ENCODE measurements at places on chromosomes 2 and 18.

DNA sequence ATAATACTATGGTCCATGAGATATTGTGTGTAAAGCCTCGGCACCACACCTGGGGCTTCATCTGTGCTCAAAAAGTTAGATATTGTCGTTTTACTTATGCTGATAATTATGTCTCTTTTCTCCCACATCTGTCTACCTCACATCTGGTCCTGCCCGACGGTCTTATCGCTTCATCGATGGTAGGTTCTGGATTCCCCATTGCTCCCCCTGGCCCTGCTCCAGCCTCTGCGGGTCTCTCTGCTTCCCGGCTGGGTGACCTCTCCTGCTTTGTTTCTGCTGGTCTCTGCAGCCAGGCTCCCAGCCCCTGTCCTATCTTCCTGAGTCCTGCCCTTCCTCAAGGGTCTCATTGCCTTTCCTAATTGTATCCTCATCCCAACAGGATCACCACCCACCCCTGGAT lies 294.2 kb downstream of the NDUFA10 start:
- no peak for DNase-seq

DNA sequence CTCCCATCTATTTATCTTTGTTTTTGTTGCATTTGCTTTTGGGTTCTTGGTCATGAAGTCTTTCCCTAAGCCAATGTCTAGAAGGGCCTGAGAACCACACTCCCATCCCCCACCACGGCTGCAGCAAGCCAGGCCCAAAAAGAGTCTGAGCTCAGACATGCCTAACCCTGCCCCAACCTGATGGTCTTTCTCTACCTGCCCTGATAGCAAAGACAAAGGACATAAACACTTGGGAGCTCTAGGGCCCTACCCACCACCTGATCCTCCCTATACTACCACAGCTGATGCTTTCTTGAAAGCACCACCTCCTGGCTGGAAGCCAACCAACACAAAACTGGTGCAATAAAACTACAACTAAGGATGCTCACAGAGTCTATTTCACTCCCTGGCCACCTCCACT lies 233.4 kb downstream of the WDR7 start:
- no peak for DNase-seq

DNA sequence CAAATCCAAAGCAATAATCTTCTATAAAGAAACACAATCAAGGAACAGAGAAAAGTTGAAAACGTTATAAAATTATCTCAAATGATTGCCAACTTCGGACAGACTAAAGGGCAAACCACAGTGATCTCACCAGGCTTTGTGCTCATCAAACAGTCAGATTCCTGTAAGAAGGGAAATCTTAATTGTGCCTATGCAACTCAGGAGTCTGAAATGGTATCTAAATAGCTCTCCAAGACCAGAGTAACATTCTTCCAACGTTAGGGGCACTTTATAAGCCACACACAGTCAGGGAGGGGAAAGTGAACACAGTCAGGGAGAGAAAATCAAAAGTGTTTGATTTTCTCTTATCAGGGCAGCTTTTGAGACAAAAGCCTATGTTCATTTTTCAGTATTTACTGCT lies 29.4 kb downstream of the PLEKHM3 start:
- DNase-seq, result no peak

DNA sequence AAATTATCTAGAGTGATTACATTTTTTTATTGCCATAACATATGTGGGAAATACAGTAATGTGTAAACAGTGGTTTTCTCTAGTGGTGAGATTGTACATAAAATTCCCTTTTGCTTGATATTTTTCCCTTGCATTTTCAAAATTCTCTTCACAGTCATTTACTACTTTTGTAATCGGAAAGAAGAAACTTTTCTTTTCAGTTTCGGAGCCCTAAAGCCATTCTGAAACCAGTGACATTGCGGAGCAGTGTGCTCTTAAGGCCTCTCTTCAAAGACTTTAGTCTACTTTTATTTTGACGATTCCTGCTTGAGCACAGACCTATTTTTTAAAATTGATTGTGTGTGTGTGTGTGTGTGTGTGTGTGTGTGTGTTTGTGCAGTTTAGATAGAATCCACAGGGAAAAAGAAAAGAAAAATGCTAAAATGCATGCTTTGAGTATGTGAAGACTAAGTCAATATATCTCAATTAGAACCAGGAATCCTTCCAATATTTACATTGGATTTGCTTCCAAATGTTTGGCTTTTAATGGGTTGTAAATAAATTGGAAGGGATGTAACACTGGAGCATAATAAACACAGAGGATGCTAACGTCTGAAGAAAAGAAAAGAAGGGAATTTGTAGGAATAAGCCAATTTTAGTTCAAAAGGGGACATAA lies 357.4 kb downstream of the RND3 start:
- no peak for DNase-seq

DNA sequence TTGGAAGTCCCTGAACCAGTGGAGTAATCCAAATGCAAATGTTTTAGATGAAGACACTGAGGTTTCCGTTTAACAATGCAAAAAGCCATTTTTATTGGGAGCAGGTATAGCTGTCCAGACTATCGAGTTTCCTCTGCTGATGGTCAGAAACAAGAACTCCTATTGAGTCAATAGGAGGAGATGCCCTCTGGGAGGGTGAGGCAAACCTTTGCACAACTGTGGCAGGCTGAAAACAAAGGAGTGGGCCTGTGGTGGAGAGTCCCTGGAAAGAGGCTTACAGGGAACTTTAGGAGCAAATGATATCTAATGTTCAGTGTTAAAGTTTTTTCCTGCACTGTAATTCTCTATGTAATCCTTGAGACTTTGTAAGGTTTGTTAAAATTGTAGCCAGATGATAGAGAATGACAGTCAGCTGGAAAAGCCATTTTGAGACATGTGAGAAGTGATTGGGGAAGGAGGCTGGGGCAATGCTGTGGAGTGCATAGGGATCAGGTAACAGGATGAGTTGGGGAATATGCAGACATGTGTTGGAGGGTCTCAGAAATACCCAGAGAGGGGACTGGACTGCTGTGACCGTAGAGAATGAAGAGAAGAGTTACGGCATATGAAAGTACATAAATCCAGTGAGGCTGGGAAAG lies 15.1 kb upstream of the EML4 start:
- DNase-seq, result no peak

DNA sequence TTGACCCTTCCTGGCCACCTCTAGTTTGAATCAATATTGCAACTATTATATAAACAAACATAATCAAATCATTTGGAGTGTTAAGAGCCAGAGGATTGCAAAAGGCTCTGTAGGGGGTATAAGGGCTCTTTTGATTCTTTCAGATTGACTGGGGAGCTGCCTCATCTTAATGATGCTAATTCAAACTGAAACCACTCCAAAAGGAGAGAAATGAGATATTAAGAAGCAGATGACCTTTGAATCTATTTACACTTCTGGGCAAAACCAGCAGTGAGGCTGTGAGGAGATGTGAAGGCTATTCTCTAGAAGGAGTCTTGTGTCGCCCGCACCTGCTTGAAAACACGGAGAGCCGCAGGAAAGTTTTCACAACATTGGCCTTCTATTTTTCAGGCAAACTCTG lies 311.2 kb upstream of the CRIM1 start:
- DNase-seq, result peak; percentile 92

- DNase-seq, result no peak
Observed at GRCh38 chr18:38867680-38868079, 1302.1 kb upstream of the CELF4 start.

DNA sequence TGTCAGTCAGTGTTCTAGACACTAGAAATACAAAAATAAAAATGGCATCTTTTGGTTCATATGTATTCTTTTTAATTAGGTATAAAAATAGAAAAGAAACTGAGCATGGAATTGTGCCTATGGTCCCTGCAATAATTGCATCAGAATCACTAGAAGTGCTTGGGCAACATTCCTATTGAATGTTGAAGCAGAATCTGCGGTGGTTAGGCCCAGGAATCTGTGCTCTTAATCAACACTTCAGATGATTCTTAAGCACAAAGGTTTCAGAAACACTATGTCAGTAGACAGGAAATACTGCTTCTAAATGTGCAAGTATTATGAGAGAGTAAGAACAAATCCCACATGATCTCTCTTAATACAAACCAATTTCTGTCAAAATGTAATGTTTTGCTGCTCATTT lies 20.3 kb upstream of the RBBP8 start:
- DNase-seq, result no peak

GRCh38 chr2:43950383-43951008 lies 45.3 kb downstream of the LRPPRC start:
- no peak for DNase-seq

DNA sequence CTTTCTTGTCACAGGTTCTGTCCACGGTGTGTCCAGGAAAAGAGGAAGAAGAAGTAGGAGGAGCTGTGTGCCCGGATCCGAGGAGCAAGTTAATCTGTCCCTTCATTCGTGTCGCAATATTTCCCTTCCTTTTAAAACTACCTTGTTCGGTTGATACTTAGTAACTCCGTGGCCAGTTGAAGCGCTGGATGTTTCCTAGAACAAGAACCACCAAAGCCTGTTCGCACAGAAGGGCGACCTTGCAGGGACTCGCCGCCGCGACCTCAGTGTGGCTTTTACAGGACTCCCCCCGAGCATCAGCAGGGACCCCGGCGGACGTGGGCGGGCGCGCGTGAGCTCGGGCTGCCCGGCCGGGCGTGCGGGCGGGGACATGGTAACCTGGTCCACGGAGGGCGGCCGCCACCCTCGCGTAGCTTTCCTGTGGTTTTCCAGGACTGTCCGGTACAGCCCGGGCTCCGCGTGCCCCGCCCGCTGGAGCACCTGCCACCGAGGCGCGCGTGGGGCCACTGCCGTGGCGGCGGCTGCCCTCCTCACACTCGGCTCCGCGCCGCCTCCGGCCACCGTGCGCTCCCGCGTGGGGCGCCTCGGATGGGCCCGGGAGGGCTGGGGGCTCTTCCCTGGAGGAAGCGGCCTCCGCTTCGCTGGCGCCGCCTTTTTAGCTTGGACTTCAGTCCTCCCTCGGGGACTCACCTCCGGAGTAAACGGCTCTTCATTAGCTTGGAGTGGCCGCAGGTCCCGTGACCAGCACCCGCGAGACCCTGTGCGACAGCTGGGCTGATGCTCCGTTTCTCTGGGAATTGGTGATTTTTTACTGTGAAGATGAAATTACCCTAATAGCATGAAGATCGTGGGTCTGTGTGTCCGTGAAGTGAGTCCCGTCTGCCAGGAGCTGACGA lies 9.2 kb upstream of the D2HGDH start:
- no peak for DNase-seq

- peak; percentile 21 for DNase-seq
Observed at GRCh38 chr2:186641807-186642321, 52.0 kb upstream of the FAM171B start.

GRCh38 chr18:53115876-53116585 lies 776.0 kb downstream of the DCC start:
- no peak for DNase-seq

DNA sequence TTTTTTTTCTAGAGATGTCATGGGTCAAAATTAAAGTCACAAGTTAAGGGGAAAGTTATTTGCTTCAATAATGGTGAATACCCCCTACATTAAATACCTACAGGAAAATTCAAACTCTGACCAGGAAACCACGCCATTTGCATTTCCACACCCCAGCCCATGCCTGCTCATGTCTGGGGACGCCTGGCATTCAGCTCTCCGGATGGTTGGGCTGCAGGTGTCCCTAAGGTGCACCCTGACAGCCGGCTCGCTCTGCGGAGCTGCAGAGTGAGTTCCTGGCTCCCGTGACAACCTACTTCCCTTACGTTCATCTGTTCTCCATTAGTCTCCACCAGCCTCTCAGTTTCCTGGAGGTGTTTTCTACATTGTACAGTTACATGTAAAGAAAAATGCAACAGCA lies 122.7 kb upstream of the RIOK3 start:
- no peak for DNase-seq

DNA sequence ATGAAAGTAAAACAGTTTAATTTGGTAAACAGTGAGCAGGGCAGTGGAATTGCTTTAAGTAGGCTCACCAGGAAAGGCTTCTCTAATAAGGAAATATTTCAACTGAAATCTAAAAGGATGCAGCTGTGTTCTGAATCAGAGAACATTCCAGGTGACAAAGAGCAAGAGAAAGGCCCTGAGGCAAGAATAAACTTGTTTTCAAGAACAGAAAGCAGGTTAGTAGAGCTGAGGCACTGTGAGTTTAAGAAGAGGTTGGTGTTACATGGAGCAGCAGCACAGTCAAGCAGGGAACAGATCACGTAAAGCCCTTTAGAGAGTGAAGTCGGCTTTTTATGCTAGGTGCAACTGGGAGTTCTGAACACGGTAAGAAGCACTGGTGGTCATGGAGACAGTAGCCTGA lies 57.0 kb upstream of the SCN1A start:
- DNase-seq, result no peak

DNA sequence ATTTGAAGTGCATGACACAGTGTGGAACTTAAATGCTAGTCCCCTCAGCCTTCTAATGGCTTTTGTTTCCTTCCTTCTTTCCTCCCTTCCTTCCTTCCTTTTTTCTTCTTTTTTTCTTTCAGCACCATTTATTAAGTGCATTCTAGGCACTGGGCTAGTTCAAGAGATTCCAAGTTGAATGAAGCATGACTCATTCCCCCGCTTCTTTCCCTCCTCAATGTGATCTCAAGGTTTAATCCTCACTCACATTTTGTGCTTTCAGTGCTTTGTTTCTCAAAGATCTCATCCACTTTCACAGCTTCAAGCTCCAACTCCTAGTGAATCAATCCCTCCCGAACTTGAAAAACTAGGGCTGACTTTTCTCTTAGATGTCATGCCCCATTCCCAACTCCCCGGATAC lies 90.1 kb downstream of the LBH start:
- no peak for DNase-seq

DNA sequence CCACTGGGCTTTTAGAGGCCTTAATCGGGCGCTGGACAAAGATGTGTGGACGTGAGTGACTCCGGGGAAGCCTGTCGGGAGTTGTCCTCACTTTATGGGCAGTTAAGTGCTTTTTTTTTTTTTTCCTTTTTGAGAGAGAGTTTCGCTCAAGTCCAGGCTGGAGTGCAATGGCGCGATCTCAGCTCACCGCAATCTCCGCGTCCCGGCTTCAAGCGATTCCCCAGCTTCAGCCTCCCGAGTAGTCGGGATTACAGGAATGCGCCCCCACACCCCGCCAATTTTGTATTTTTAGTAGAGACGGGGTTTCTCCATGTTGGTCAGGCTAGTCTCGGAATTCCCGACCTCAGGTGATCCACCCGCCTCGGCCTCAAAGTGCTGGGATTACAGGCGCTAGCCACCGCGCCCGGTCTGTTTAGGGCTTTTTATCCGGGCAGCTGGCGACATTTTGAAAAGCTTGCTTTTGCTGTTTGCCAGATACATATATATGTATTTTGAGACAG lies 1.5 kb downstream of the MSH6 start:
- no peak for DNase-seq

GRCh38 chr2:66024391-66024790 lies 410.5 kb upstream of the MEIS1 start:
- DNase-seq, result no peak

- peak; percentile 24 for DNase-seq
Observed at GRCh38 chr18:77059294-77059916, 73.2 kb downstream of the MBP start.

DNA sequence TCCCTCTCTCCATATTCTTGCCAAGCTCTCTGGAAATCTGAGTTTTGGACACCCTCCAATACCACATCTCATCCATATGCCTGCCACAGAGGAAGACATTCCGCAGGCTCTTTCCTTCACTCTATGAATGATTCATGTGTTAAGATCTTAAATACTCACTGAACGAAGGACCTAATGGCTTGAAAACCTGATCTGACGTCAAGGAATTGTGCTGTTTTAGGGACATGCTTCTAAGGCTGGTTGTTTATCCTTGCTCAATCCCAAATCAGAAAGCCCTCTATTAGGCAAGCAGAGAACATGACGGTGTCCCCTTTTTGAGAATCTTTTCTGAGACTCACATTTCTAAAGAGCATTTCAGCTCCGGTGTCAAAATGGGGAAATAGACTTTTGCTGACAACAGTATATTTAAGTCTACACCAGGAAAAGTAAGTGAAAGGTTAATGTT lies 83.7 kb upstream of the GALNT5 start:
- no peak for DNase-seq

All from NCI-H1417 treated with DMSO at 0.1 percent for 48 hours (cell line).